Activated CD4-positive, alpha-beta T cell treated with anti-CD3 and anti-CD28 coated beads, Interleukin-2, amount 50 U/mL, for 1 hour (primary cell): ENCODE measurements at places on chromosomes 11 and 22.

DNA sequence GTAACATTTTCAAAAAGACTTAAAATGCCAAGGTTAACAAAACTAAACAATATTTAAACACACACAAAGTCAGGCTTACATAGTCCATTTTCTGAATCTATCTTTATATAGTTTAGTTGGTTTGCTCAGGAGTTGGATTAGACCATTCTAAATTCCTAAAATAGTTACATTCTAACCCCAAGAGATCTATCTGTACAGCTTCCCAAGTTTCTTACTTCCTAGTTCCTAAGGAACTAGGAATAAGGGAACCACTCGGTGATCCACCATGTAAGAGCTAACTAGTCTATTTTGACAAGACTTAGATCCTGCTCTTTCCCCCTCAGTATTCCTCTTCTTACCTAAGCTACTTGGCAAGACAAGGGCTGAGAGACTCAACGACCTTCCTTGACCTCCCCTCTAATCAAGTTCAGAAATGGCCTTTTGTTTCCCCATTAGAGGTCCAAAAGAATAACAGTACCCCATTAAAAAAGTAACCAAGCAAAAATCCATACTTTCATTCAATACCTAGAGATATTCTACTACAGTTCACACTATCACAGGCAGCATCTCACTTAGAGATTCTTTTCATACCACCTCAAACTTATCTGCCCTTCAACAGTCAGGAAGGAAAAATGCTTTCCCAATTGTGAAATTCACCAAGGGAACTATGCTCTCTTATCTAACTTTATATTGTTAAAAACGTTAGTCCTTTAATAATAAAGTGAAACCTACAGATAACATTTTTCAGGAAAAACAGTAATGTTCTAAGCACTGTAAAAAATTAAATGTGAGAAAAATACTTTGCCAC, 253.1 kb downstream of the TTC28 start:
- no peak for DNase-seq

GRCh38 chr11:62770778-62771143, 435 bp upstream of the TAF6L start:
- DNase-seq, result no peak

- DNase-seq, result no peak
Observed at GRCh38 chr22:41821471-41822316, 11.2 kb upstream of the SREBF2 start.

- DNase-seq, result no peak
Observed at GRCh38 chr11:75507571-75507970, 18.2 kb downstream of the GDPD5 start.

- no peak for DNase-seq
Observed at GRCh38 chr11:82837650-82838049, 62.6 kb downstream of the PRCP start.

DNA sequence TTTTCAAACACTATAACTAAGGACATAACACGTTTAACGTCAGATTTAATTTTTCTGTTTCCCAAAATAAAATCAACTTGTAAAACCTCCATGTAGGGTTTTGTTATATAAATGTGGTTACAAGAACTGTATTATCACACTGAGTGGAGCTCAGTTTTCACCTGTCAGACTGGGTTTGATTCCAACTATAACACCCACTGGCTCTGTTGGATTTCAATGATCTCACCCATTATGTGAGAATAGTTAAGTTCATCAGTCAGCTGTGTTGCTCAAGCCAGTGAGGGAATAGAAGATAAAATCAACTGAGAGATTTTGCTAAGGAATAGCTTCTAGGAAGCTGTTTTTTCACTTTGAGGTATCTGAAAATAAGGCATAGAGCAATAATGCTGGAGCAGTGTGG, 5.1 kb upstream of the OR52R1 start:
- no peak for DNase-seq

- DNase-seq, result no peak
Observed at GRCh38 chr11:63242089-63242781, 1.2 kb downstream of the SLC22A25 start.

GRCh38 chr11:134499990-134500389, 87.9 kb upstream of the B3GAT1 start:
- no peak for DNase-seq

DNA sequence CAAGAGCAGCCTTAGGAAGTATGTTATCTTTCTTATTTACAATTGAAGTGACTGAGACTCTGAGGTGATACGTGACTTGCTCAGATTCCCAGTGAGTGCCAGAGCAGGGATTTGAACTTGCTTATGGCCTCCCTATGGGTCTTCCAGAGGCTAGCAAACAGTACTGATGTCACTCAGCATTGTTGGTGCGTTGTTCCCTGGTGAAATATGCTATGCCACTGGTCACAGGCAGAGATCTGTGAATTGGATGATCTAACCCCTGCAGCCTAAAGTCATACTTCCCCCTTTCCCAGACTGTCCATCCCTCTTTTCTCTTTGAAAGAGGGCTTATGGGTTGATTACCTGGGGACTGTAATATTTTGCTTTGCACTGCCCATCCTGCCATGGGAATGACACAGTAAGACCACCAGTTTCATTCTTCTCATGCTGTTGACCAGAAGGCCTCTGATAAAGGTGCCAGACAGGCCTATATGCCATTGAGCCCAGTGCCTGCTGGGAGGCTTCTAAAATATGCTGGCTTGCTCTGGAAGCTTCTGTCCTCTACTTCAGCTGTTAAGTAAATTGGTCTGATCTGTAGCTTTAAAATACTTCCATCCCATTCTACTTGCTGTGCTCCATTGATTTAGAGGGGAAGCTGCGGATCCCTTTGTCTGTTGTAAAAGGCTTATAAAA, 152.2 kb upstream of the E2F8 start:
- DNase-seq, result no peak

DNA sequence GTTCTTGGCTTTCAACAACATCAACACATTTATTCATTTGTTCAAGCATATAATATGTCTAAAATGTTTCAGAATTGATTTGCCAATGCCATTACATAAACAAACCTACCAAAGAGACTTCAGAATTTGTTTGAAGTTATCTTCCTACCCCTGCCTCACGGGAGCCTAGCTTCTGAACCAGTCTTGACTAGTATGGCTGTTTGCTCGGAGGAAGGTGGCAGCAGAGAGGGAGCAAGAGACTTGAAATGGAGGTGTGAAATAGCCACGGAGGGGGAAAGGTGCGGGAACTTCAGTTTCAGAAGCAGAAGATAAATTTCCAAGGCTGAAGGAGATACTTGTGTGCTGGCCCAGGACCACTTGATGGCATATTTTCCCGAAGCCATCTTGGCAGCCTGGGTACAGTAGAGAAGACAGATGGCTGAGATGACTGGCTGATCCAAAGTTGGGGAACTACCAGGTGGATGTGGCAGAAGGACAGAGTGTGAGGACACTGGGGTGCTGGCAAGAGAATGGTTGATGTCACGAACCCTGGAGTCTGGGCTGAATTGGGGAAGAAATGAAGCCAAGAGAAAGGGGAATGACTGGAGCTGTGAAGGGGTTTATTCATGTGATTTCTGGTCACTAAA, 14.0 kb upstream of the MTCH2 start:
- DNase-seq, result no peak

DNA sequence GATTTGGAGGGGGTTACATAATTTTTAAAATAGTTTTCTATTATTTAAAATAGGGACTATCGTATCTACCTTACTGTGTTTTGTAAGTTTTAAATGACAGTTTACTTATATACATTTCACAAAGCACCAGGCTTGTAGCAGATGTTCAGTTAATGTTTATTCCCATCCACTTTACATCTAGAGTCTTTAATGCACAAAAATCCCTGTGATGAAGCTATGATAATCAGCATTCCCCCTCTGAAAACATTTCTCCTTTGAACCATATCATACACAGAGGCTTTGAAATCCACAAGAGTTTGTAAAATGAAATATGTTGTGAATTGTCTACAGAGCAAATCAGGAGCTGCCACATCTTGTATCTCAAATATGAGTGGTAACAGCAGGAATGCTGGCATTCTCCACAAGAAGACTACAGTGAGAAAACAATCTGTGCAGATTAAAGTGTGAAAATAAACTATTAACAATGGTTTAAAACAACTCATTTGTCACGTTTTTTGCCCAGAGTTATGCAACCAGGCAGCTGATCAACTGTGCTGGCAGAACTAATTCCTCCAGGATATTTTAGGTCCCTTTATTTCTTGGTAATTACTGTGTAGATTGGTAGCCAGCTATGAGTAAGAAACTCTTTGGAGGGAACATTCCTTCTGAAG, 699.1 kb upstream of the ARHGAP42 start:
- no peak for DNase-seq

GRCh38 chr11:5992604-5993251, 5.9 kb upstream of the OR52L1 start:
- no peak for DNase-seq
